ENCODE measurements at places on chromosomes 7 and 10.

- DNase-seq, result no peak
Measured at GRCh38 chr10:2340831-2341647, 603.7 kb upstream of the ADARB2 start.

GRCh38 chr10:128624656-128625530 is 498.7 kb upstream of the MKI67 start:
- DNase-seq, result no peak

DNA sequence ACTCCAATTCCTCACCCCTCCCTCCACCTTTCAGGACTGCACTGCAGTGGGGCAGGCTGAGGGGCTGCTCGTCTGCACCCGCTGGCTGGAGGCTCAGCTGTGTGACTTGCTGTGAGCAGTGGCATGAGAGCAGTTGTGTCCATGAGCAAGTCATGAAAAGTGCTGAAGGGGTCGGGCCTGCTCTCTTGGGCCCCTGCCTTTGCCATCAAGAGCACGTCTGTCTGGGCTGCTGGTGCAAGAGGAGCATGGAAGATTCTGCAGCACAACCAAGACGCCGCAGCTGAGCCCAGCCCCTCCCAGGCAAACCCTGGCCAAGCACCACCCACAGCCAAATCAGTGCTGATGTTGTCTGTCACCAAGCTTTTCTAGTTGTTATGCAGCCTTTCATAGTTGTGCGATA is 284.3 kb downstream of the TCERG1L start:
- DNase-seq, result no peak

DNA sequence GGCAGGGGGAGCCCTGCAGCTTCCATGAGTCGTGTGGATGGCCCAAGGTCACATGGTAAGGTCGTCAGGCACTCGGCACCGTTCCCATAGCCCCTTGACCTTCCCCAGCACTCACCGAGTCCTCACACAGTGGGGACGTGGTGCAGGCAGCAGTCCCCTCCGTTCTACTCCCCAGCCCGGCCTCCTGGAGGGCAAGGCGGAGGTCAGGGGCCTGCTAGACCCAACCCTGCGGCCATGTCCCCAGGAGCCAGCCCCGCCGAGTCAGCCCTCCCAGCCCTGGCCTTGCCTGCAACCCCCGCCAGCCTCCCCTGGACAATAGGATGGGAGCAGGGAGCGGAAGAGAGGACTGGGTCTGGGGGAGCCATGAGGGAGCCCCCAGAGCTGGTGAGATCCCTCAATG is 65.2 kb downstream of the ELFN1 start:
- DNase-seq, result no peak

GRCh38 chr10:48627984-48628609 is 23.2 kb upstream of the ARHGAP22 start:
- no peak for DNase-seq

GRCh38 chr7:2629746-2630681 is 1.8 kb upstream of the TTYH3 start:
- no peak for DNase-seq

GRCh38 chr7:121109145-121109544 is 120.6 kb downstream of the CPED1 start:
- DNase-seq, result no peak

- DNase-seq, result no peak
Measured at GRCh38 chr7:26046150-26046549, 105.8 kb upstream of the NFE2L3 start.

DNA sequence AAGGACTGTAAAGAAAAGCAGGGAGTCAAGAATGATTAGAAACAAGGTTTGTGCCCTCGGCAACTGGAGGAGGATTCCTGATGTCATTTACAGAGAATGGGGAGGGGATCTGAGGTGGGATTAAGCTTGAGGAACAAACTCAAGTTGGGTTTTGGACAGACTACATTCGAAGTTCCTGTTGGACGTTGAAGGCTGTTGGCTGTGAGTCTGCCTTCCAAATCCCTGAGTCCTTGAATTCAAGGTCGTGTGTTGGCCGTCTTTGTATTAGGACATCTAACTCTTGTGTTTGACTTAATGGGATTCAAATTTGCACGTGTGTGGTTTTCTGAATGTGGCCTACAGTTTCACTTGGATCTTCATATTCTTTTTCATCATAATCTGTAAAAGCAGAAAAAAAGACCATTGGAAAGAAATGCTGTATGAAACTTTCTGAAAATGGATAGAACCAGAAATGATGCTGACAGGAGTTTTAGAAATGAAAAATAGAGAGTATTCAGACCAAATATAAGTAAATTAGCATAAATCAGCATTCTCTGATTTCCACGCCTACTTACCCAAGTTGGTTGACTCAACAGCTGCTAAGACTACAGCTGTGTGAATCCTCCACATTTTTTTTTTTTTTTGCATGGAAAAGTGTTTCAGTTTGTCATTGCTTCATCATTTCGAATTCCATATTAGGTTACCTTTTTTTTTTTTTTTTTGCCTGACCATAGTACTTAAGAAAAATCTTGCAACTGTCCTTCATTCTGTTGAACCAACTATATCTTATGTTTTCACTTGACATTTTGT is 94.8 kb downstream of the KIAA1217 start:
- no peak for DNase-seq
